ENCODE measurements at places on chromosomes 2 and 18.

DNA sequence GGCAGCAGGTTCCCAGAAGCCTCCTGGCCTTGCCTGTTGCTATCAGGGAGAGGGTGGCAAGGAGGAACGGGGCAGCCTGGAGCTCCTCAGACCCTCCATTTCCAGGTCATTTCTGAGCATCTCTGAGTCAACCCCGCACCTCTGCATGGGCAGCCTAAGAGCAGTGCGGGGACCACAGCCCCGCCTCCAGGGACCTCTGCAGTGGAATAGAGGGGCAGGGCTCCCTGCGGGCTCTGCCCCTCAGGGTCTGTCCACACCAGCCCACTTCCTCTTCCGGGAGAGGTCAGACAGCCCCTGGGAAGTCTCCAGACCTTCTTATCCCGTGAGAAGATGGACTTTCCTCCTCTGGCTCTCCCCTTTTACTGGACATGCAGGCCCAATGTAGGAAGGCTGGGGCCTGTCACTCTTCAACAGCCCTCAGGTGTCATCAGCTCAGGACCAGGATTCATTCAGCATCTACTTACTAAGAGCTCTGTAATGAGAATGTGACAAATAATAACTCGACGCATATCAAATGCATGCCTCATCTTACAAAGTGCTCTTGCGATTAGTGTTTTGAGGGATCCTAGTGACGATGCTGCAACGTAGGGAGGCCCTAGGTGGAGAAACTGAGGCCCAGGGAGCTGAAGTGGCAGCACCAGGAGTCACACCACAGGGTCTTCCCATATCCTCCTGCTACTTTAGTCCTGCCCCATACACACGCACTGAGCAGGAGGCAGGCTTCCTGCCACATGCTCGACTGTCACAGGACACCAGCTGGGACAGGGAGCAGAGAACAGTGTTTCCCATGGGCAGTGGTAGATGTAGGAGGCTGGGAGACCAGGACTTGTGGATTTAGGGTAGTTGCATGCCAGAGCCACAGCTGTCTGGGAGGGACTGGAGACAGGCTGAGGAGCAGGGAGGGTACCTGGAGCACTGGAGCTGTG is 28.0 kb downstream of the SH2D6 start:
- no peak for DNase-seq

GRCh38 chr2:188974164-188974563 is at the start of gene COL3A1:
COL3A1 (plus strand) TSS chr2:188974373; CDS start chr2:188974490, 117 bp downstream.
- no peak for DNase-seq

DNA sequence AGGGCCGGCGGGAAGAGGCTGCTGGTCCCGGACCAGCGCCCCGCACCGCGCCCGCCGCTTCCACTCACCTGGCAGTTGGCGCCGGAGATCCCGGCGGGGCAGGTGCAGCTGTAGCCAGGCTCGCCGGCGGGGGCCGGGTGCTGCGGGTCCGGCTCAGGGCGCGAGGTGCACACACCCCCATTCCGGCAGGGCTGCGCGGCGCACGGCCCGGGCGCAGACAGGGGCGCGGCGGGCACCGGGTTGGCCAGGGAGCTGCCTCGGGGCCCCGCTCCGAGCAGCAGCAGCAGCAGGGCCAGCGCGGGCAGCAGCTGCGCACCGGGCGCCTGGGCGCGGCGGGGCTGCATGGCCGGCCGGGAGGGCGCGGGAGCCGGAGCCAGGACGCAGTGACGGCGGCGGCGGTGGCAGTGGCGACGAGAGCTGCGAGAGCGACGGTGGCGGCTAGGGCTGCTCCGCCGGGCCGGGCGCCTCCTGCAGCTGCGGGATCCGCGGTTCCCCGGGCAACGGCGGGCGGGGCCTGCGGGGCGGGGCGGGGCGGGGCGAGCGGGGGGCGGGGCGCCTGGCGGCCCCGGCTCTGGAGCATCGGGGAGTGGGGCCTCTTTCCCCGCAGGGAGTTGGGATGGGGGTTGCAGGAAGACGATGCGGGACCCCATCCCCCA is at the start of gene DNER:
DNER (minus strand) TSS at position 476 of the 656 bp plus-strand sequence; CDS start at position 344, 132 bp downstream.
- DNase-seq: peak; percentile 57

GRCh38 chr2:10536569-10537133 is 88.5 kb upstream of the ODC1 start:
- no peak for DNase-seq

DNA sequence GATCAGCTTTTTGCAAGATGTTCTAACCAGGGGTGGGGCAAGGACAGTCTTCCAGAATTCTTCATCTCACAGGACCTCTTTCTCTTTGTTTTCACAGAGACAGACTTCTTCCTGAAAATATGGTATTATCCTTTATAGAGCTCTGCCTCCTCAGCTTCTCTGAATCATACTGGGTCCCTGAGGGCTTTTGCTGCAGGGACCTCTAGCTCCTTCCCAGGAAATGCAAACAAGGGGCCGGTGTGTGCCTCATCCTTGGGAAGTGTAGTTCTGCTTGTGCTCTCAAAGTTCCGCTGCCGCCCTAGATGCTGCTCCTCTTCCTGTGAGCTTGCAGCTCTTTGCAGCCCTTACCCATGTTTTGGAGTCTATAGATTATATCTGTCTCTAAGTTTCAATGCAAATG is 99.5 kb upstream of the NPAS2 start:
- no peak for DNase-seq

GRCh38 chr18:27599202-27599829 is 414.2 kb upstream of the CHST9 start:
- DNase-seq: peak; percentile 59

DNA sequence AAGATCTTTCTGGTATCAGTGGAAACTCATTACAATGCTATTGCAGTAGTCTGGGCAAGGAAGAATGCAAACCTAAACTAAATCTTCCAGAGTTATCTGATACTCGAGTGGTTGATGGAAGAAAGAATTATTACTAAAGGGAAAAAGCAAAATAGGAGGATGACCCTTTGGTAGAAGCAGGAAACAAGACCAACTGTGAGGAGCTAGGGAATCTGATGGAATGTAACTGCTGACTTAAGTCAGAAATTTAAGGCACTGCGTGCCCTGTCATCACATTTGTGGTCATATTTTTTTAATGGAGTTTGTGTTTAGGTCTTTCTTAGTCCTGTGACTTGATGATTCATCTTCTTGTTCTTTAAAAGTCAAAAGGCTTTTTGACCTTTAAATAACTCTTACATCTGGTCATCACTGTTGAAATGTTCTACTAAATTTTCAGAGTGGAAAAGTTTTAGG is 36.5 kb upstream of the ARMC9 start:
- DNase-seq: no peak

DNA sequence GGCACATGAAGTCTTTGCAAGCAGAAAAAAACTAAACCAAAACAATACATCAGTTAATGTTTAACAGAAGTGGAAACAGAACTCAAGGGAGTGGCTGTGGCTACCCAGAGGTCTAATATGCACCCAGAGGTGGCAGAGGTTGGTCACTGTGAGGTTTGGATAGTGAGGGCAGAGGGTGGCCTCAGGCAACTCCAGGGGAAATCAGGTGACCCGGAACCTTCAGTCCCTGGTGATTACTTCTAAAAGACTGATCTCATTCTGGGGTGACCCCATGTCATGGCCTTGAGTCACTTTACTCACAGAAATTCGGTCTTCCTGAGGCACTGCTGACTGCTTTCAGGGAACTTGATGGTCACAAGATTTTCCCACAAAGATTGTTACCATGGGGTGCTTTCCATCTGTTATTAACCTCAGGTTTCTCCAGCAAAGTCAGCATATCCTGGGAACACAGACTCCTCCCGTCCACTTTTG is 99.4 kb downstream of the TMEM17 start:
- DNase-seq: no peak

GRCh38 chr2:36528766-36529392 is 69.1 kb downstream of the FEZ2 start:
- no peak for DNase-seq

GRCh38 chr18:71370671-71371445 is 1082.0 kb downstream of the SOCS6 start:
- DNase-seq: no peak

DNA sequence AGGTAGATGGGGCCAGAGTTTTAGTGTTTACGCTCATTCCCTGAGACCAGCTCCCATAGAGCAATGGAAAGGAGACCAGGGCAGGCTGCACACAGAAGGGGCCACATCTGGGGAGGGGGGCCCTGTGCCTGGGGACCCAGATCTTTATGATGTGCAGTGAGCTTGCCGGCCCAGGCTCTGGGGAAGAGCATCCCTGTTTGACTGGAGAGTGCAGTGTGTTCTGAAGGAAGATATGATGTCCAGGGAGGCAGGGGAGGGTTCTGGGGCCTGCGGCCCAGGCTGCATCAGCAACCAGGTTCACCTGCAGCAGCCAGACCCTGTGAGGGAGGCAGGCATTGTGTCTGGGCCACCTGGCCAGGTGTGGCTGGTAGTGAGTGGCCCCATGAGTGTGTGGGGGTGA is 13.8 kb downstream of the TPO start:
- no peak for DNase-seq

DNA sequence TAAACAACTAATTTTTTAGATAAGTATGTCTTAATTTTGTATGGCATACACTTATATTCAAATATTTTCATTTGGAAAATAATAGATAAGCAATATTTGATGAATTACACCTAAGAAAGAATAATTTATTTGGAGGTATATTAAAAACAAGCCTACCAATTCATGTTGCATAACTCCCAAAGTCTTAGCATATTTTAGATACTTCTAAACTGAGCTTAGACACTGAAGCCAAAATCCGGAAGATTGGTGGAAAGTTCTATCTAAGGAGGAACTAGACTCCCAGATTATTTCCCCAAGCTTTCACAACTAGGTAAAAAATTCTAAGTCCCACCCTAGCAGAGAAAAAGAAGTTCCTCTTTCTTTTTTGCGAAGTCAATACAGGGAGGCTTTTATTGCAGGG is 221.0 kb upstream of the MMADHC start:
- no peak for DNase-seq

GRCh38 chr2:226703514-226703913 is 96.1 kb downstream of the IRS1 start:
- no peak for DNase-seq

GRCh38 chr2:63755965-63756364 is 85.7 kb upstream of the UGP2 start:
- no peak for DNase-seq

Measured in activated CD4-positive, alpha-beta T cell treated with anti-CD3 and anti-CD28 coated beads, Interleukin-10, Interleukin-2, amounts not matched to agents 100 ng/mL and 50 ng/mL, durations not matched to agents 16 hours and 8 hours (primary cell).